ENCODE measurements at places on chromosomes 13 and 19.

GRCh38 chr19:291561-292280, 518 bp upstream of the PLPP2 start:
- DNase-seq, result no peak

- no peak for DNase-seq
Measured at GRCh38 chr19:56167064-56167578, 8.7 kb upstream of the GALP start.

DNA sequence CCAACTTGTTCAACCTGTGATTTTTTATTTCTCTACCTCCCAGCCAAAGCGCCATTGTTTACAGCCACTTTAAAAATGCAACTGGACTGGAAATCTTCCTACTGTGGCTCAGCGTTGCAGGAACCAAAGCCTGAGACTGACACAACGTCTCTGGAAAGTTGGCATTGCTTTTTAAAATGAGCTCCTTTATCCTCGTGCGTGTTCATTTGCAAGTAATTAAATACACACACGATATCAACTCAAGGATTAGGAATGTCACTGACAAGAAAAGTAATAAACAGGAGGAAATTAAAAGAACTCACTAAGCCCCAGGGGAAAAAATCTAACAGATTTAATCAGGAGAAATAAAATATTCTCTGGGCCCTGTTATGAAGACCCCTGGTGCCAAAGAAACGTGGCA, 184.6 kb upstream of the IRS2 start:
- DNase-seq, result no peak

DNA sequence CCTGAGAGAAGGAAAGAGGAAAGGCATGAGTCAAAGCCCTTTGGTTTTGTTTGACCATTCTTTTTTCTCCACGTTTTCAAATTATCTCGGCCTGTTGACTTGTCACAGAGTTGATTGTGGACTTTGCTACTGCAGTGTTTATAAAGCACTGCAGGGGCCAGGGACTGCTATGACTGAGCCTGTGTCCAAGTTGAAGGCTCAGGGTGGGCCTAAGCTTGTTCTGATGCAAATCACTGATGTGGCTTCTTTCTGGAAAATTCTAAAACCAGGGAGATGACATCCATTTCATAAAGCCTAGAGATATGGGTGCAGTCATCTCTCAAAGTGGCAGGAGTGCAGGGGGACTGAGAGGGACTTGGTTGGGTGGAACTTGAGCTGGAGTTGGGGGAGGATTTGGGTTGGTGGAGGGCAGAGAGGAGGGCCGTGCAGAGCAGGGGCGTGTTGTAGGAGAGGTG, 1.2 kb upstream of the CXCL17 start:
- no peak for DNase-seq

DNA sequence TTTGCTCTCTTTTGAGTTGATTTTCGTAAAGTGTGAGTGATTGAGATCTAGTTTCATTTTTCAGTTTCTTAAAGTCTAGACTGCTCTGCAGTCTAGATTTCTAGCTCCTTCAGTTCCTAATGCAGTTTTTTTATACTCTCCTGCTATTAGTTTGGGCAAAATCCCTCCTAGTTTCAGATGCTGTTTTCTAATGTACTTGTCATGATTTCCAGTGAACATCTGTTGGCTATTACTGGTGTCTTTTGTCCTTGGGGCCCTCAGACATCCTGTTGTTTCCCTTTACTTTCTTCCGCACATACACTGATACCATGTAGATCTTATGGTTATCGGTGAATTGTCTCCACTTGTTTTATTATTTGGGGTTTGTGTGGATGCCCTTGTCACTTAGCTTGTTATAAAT, 292.1 kb downstream of the TDRD3 start:
- DNase-seq, result no peak

DNA sequence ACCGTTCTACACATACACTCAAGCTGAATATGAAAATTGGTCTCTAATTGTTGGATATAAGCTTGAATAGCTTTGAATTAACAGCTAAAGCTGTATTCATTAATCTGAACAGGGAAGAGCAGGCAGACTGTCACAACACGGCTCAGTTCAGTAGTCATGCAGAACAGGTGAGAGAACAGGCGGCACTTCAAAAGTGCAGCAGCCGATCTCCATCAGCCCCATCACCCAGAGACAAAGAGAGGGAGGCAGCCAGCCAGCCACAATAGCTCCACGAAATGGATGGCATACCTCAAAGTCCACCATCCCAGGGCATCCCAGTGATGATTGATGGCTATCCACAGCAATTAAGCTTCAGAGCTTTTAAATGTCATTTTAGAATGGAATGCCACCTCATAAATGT, 419.2 kb downstream of the OLFM4 start:
- DNase-seq, result no peak

GRCh38 chr19:23002690-23003422, at the start of gene ZNF728:
Gene ZNF728, minus strand, starts transcription at chr19:23003176. Its CDS starts 146 bp downstream, at chr19:23003030.
- DNase-seq, result no peak

DNA sequence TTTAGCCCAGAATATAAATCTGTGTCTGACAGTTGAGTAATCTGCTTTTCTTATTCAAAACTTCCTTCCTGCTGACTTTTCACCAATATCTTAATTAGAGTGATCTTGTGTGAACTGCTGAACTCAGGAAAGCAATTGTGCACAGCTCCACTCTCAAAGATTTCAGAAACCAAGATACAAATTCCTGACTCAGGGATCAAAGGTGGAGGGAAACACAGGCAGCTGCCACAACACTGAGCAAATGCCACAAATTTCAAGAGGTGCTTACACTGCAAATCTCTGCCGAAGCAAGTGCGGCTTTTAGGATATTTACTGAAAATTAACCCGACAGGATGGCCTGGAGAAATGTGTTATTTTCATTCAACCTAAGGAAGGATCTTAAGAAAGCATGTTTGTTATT, 111.4 kb downstream of the STOML3 start:
- DNase-seq, result no peak
